Activated T-helper 1 cell treated with anti-CD3 and anti-CD28 coated beads, Interleukin-2, amount 50 U/mL, for 16 hours (primary cell): ENCODE measurements at places on chromosomes 6 and 20.

DNA sequence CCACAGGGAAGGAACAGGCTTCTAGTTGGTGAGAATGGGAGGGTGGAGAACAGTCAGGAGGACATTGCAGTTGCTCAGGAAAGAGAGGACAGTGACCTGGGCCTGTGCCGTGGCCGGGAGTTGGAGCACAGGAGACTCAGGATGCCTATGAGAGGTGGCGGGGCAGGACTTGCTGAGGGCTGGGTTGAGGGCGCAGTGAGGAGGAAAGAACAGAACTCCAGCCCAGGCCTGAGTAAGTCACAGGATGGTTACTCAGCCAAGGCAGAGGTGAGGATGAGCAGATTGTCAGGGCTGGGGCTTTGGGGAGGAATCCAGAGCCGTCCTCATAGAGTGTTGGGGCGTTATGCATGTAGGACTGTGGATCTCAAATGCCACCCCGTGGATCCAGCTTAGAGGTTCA, 21.2 kb downstream of the CST4 start:
- no peak for DNase-seq

DNA sequence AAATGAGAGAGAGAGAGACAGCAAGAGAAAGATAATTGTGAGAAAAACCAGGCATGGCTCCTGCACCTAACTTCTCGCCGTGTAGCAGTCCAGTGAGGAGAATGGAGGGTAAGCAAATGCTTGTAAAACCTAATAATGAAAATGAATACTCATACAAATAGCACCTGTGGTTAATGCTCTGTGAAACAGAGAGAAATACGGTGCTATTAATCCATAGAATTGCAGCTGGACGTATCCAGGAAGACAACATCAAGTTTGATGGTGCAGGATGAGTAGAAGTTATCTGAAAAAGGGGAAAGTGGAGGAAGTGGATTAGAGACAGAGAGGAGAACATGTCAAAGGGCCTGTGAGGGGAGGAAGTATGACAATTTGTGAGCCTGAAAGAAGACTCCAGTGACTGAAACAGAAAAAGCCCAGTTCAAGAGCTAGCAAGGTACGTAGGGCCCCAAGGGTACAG, 89.4 kb upstream of the PAK5 start:
- no peak for DNase-seq

DNA sequence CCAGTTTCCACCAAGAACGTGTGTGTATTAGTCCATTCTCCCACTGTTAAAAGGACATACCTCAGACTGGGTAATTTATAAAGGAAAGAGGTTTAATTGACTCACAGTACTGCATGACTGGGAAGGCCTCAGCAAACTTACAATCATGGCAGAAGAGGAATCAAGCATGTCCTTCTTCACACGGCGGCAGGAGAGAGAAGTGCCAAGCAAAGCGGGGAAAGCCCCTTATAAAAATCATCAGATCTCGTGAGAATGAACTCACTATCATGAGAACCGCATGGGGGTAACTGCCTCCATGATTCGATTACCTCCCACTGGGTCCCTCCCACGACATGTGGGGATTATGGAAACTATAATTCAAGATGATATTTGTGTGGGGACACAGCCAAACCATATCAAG, 13.1 kb downstream of the C20orf203 start:
- DNase-seq = no peak

DNA sequence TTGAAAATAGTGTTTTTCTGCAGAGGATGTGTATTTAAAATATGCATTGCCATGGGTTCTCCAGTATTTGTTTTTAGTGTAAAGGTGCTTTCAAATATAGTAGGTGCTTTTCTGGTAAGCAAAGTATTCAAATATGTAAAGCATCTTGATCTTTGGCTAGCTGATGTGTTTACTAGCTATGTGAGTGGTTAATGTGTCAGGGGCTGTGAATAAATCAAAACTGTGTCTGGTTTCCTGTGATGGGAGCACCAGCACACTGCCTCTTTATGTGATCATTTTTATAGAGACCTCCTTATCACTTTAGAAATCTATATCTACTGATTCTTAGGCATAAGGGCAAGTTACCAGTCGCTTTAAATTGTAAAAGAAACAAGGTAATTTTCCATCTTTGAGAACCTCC, 388.9 kb upstream of the MAN1A1 start:
- DNase-seq = no peak

DNA sequence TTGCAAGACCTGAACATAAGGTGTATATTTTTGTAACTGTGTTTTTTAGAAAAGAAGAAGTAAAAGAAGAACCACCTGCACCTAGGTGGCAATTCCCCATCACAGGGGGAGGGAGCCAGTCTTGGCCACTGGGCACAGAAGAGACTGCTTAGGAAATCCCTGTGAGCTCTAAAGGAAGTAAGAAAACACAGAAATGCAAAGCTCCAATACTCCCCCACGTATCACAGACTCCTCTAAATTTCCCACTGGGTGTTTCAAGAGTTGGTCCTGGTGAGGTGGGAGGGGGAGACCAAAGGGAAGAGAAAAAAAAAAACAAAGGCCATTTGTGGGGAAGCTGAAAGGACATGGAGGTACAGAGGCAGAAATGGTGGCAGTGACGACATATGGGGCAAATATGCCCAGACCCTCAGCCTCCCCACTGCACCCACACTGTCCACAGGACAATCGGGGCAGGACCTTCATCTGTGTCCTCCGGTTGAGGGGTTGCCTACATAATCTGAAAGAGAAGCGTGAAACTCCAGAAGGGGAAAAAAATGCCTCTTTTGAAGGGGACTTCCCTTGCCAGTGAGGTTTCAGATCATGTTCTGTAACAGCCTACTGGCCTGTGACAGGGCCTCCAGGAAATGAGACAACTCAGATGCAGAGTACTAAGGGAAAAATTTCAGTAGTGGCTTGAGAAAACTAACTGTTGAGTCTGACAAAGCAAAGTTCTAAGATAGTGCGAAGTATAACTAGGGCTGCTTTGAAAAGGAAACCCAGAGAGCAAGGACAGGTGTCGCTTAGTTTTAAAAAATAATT, 226.2 kb upstream of the MARCKS start:
- no peak for DNase-seq
